ENCODE measurements at places on chromosomes 4 and X.

DNA sequence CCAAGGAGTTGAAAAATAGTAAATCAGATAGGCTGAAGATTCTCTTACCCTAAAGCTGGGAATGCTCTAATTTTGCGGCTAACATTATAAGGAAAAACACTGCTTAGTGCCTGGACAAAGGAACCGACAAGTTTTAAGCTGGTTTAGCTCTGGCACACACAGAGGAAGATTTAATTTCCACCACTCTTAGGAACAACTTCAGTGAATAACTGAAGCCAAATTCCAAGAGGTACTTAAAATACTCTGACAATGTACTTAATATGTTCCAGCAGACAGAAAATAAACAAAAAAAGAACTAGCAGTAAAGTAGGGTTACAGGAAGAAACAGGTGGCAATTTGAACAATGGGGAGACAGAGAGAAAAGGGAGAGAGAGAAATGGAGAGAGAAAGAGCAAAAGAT is 340.8 kb upstream of the NDST4 start:
- DNase-seq, result no peak

DNA sequence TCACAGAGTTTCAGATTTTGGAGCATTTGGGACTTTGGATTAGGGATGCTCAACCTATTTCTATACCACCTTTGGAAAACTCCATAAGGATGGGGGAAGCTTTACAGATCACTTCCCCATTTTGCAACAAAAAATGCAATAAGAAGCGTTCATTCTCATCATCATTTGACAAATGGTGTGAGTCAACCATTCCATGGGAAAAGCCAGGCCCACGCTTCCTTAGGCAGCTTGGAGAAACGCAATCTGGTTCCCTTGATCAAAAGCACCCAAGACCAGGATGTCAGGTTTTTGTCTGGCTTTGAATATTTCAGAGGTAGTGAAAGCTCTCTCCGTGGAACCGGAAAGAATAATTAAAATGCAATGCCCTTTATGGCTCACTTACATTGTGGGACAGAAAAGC is 79.3 kb upstream of the C4orf50 start:
- no peak for DNase-seq

DNA sequence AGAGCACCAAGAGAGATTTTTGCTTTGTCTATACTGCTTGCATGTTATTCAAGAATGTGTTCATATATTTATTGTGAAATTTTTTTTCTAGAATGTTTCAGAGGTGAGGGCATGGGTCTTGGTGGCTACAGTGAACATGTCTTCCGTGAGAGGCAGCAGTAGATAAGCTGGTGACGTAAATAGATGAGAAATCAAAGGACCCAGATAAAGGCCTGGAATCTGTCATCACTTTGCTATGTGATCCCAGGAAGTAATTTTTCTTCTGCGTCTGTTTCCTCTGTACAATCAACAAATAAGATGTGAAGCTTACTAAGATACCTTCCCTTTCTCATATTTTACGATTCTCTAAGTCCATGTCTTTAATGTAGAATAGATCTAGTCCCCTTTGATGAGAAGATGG is 129.1 kb downstream of the COL4A6 start:
- DNase-seq, result peak; percentile 7

- peak; percentile 26 for DNase-seq
These were observed at the start of gene EPHA5 for GRCh38 chr4:65670331-65671031. TSS of gene EPHA5 (minus strand) at chr4:65670489. CDS start at chr4:65669742, 747 bp downstream.

- DNase-seq, result no peak
These were observed 60.9 kb upstream of the TXK start for GRCh38 chr4:48194971-48195370.

DNA sequence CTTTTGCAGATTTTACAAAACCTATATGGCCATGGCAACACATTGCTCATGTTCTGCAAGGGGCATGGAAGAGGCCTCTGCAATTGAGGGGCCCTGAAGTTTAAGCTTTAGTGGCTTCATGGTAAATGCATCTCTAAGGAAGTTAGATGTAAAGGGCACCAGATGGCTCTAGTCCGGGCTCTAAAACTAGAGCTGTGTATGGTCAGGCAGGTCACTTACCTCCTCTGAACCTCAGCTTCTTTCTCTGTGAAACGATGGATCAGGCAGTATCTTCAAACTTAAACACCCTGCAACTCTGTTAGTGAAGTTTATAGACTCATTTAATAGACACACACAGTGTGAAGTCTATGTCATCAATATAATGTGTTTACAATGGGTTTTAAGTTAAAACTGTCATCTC is 10.0 kb downstream of the MAGEB17 start:
- no peak for DNase-seq

- no peak for DNase-seq
These were observed 182.2 kb upstream of the ATOH1 start for GRCh38 chr4:93646233-93646930.

DNA sequence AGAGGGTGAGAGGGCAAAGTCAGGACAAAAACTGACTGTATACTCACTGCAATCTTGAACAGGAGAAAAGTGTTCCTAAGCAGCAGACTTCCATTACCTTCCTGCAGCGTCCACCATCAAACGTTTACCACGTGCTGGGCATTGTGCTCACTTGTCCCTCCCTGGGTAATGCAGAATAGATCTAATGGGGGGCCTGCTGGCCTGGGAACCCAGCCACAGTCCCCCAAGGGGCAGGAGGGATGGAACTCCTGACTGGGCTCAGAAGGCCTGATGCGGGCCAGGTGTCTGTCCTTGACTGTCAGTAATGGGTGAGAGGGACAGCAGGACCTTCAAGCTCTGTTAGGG is 37.6 kb upstream of the FAM156A start:
- DNase-seq, result no peak

GRCh38 chr4:145920205-145920604 is 18.4 kb downstream of the ZNF827 start:
- DNase-seq, result no peak

DNA sequence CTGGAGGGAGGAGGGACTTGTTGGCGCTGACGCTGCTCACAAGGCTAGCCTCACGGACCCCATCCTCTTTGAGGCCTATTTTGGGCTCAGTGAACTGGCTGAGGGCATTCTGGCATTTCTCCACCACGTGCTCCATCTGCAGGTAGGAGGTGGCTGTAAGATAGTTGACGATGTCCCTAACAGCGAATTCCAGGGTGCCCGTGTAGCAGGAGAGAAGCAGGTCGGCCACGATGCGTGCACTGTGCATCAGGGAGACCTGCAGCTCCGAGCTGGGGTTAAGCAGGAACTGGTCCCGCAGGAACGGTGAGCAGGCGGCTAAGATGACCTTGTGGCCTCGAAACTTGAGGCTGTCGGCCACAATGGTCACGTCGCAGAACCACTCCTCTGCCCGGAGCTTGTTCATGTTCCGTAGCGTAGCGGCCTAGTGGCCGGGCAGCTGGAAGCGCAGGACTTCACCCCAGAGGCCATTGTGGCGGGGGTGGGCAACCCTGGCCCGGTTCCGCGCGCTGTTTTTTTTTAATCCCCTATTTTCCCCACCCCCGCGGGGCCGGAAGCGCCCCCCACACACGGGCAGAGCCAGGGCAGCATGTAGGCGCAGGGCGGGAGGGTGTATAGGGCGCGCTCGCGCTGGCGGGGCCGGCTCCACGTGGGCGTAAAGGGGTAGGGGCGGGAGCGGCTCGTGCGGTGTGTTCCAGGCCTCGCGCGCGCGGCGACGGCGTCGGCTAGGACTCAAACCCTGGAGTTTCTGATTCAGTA is 73.2 kb downstream of the UBE2K start:
- no peak for DNase-seq

DNA sequence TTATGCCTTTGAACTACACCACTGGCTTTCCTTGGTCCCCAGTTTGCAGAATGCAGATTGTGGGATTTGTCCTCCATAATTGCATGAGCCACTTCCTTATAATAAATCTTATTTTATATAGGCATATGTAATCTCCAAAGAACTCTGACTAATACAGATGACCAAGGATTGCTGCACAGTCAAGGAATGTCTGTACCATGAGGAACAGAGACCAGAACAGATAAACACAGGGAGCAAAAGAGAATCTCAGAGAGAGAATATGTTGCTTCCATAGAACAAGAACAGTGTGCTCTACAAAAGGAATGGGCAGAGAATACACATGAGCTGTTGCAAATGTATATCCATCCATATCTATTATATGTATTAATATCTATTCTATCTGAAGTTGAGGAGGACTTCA is 111.1 kb downstream of the ADRA2C start:
- no peak for DNase-seq

DNA sequence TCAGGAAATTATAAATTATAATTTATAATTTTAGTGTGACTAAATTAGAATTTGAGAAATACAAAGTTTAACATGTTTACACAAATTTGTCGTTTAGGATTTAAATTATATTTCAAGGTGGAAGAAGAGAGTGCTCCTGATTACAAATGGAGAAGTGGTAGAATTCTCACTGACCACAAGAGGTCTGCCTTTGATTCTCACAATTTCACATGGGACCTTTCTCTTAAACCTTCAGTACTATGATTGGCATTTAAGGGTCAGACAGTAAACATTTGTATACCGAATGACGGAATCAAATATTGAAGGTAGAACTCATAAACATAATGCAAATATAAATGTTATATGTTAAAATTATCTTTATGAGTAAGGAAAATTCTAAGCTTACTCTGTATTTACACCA is 171.7 kb downstream of the SLIT2 start:
- DNase-seq, result no peak

GRCh38 chr4:39470402-39470801 is 11.5 kb downstream of the LIAS start:
- DNase-seq, result no peak

GRCh38 chr4:142959173-142959572 is 113.1 kb upstream of the INPP4B start:
- no peak for DNase-seq
